ENCODE measurements at places on chromosomes 1 and 21.

- peak; percentile 63 for DNase-seq
Observed at GRCh38 chr1:115469703-115470476, 131.8 kb upstream of the NGF start.

DNA sequence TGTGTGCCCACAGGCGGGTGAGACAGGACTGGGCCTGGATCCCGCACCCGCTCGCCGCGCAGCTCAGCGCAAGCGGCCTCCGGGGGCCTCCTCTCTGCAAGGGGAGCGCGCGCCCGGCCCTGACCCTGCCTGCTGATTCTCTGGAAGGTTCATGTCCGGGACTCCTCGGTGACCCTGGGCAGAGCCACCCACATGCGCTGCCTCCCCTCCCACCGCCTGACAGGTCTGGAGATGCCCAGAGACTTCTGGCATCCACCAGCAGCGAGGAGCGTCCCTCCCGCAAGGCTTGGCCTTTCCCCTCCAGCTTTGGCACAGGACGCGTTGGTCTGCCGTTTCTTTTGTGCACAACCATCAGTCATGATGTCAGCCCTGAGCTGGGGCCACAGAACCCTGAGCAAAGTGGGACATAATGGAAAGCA lies 42.0 kb upstream of the COL6A2 start:
- no peak for DNase-seq

- peak; percentile 97 for DNase-seq
Observed at GRCh38 chr1:205301205-205301821, 20.2 kb downstream of the NUAK2 start.

DNA sequence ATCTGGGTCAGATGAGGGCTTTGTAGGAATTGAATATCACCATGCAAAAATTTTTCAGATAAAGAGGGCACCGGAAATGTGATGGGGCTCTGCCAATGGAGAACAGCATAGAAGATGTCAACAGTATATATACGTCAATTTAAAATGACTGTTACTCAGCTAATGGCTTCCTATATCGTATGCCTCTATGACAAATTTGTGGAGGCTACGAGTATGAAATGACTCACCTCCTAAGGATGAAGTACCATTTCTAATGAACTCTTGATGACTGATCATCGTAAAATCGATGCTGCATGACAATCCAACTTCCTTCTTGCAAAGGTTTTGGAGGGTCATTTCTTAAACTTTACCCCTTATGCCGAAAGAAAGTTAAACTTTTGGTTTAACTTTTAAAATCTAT lies 450.3 kb upstream of the ZP4 start:
- no peak for DNase-seq

- DNase-seq: no peak
Observed at GRCh38 chr1:110538075-110538474, 19.1 kb upstream of the KCNA10 start.

DNA sequence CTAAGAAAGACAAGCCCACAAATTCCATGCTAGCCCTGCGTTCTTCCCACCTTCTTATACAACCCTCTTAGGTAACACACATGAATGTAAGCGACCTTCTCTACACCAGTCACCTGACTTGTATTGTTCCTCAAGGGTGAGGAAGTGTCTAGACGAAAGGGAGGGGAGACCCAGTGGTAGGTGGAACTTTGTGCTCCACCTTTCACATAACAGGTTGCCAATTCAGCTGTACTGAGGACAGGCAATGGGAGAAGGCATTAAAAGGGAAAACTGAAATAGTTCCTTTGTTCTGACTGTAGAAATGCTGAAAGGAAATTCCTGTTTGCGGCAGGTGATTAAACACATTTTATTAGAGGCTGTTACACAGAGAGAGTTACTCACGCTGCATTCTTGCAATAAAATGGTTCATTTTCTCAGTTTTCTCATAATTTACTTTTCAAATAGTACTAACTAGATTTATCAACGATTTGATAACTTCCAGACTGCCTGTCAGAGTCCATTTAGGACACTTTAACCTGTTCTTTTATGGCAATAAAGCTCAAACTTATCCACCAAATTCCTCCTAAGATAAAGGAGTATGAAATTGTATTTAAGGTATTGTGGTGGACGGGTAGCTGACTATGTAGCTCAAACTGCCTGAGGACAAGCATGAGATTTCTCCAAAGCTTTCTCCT lies 17.8 kb upstream of the CHRM3 start:
- DNase-seq: no peak

- DNase-seq: no peak
Observed at GRCh38 chr1:11184973-11185372, 4.2 kb upstream of the ANGPTL7 start.

- DNase-seq: no peak
Observed at GRCh38 chr1:30684881-30685795, 38.2 kb downstream of the MATN1 start.

DNA sequence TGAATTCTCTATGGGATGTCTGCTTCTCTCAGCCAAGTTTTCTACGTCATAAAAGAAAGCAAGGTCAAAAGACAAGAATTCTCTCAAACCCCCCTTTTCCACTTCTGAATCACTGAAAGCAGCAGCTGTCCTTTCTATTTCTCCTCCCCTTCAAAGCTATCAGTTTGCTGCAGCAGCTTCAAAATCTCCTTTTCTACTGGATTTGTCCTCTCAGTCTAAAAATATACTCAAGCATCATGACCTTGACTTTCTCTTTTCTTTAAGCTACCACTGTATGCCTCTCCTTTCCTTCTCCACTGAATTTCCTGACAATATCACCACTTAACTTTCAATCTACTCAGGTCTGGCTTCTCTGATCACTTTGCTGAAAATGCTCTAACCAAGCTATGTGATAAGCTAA lies 1.9 kb downstream of the WDR64 start:
- DNase-seq: peak; percentile 42

- no peak for DNase-seq
Observed at GRCh38 chr1:116919802-116920201, 10.1 kb downstream of the PTGFRN start.

- DNase-seq: no peak
Observed at GRCh38 chr1:214012418-214012817, 24.6 kb downstream of the PROX1 start.

DNA sequence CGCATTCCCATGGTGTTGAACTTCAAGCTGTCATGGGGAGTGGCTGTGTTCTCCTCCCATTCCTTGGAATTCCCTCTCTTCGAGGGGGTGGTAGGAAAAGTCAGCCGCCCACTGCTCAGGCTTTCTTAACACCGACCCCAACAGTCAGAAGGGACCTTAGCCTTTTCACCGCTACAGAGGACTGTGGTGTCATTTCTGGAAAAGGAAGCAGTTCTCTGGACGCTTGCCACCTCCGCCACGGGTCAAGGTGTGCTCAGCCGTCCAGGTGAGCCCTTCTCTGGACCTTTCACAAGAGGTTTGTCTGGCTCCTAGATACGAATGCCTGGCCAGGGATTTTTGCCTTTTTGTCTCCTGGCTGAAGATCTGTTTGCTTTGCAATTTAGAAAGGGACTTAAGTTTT lies 31.8 kb downstream of the CLIC6 start:
- no peak for DNase-seq

DNA sequence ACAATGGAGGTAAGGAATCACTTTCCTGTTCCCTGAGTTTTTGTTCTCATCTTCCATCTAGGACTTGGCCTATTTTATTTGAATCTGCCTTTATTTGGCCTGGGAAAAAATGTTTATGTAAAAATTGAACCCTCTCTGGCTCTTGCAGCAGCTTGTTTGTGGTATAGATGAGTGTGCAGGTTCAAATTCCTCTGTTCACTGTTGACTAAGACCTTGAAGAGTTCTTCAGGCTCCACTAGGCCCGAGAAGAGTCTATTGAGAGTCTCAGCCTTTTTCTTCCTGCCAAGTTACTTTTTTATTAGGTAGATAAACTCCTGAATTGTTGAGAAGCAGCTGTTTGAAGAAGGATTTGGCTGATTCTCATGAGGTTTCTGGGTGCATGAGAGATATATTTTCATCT lies 248.8 kb upstream of the ADGRL2 start:
- no peak for DNase-seq

DNA sequence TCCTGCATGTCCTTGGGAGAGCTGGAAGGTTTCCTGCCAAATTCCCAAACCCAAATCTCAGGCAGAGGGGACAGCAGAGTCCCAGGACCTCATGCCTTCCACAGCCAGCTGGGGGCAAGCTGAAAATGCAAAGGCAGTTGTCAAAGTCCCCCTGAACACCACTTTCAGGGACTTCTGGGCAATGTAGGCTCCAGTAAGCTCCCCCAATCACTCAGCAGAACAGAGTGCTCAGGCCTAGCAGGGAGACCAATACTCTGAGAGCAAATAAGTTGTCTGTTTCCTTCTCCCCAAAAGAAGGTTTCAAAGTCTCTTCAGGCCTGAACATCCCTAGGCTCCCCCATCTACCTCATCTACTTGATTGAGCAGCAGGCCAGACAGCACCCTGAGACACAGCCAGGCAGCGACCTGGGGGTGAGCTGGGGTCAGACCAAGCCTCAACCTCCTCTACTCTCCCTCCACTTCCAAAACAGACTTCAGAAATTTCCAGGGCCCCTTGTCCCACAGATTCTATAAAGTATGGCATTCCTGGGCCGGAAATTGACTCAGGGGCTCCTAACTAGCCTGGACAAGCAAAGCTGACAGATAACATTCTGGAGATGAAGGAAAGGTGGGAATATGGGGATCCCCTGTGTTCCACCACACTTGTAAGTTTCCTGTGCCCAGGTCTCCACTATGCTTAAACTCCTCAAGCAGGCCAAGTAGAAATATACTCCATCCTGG lies 1.9 kb downstream of the SLC9A1 start:
- no peak for DNase-seq

GRCh38 chr1:186424539-186424938 lies 36.4 kb downstream of the PDC start:
- peak; percentile 25 for DNase-seq

- DNase-seq: no peak
Observed at GRCh38 chr1:53107090-53107489, 35.3 kb downstream of the SLC1A7 start.

- no peak for DNase-seq
Observed at GRCh38 chr1:193926956-193927355, 740.5 kb upstream of the B3GALT2 start.

- no peak for DNase-seq
Observed at GRCh38 chr1:72271555-72272085, 10.7 kb downstream of the NEGR1 start.

- DNase-seq: no peak
Observed at GRCh38 chr1:223030871-223031400, 112.1 kb downstream of the TLR5 start.

GRCh38 chr1:239976130-239976968 lies 115.3 kb upstream of the FMN2 start:
- peak; percentile 57 for DNase-seq

DNA sequence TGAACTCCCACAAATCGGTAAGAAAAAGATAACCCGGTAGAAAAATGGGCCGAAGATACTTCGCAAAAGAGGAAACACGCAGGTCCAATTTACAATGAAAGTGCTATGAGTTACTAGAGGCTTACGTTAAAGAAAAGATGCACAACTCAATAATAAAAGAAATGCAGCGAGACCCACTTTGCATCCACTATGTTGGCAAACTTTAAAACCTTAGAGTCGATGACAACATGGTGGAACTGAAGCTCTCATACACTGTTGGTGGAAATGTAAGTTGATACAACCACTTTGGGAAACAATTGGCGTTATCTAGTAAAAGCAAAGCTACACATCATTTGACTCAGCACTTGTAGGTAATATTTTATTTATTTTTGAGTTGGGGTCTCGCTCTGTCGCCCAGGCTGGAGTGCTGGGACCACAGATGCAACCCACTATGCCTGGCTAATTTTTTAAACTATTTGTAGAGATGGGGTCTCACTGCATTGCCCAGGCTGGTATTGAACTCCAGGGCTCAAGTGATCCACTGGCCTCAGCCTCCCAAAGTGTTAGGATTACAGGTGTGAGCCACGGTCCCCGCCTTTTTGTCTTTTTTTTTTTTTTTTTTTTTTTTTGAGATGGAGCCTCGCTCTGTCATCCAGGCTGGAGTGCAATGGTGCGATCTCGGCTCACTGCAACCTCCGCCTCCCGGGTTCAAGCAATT lies 696 bp upstream of the GPATCH3 start:
- DNase-seq: no peak

GRCh38 chr1:168867941-168868634 lies 139.1 kb upstream of the DPT start:
- DNase-seq: no peak

All from iris pigment epithelial cell (primary cell).